ENCODE measurements at places on chromosomes 13 and 19.

DNA sequence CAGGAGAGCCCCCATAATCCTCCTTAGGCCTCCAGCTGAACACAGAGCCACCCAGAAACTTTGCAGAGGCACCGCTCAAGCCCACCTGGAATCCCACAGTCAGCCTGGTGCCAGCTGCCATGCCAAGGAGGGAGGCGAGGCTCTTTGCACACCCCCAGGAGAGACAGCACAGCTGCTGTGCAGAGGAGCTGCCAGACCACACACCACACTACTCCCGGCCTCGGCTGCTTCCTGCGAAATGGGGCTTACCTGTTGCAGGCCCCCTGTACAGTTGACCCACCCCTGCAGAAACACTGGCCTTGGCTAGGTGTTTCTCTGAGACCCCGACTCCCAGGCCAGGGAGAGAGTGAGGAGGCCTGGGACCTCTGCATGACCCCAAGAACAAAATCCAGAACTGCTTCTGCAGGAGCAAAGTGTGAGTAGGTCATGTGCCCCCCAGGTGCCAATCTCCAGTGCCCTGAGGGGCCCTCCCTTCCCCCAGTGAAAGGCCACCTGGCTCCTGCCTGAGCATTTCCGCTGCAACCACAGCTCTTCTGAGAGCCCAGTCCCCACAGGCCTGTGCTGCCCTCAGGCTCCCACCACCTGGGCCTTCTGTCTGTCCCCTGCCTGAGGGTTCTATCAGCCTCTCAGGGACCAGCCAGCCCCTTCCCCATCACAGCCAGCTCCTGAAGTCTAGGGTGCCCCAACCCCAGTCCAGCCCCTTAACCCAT, 580.4 kb downstream of the UQCRFS1 start:
- no peak for DNase-seq

- no peak for DNase-seq
These were observed 848.0 kb downstream of the DACH1 start for GRCh38 chr13:71018995-71019394.

DNA sequence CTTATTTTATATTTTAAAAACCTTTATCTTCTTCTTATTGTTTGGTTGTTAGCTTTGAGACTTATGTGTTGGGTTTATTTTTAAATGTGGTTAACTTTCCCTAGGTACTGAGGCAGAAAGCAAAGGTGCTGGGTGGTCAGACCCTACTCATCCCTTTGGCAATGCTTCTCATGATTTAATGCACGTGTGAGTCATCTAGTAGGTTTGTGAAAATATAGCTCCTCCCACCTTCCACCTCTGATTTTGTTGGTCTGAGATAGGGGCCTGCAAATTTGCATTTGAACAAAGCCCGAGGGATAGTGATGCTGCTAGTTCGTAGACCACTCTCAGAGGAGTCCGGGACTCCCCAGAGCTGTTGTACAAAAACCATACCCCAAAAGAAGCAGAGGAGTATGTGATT, 771.3 kb upstream of the ARGLU1 start:
- DNase-seq: no peak

DNA sequence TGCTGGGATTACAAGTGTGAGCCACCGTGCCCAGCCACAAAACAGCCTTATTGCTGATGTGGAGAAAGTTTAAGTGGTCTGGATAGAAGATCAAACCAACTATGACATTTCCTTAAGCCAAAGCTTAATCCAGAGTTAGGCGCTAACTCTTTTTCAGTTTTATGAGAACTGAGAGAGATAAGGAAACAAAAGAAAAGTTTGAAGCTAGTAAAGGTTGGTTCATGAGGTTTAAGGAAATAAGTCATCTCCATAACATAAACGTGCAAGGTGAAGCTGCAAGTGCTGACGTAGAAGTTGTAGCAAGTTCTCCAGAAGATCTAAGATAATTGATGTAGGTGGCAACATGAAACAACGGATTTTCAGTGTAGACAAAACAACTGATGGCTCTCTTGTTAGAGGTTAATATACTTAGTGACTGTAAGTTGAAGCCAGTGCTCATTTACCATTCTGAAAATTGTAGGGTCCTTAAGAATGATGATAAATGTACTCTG, 41.6 kb downstream of the ZMYM2 start:
- DNase-seq: no peak

GRCh38 chr13:39729156-39729555, 73.7 kb downstream of the COG6 start:
- no peak for DNase-seq

- no peak for DNase-seq
These were observed 78.7 kb downstream of the RNF17 start for GRCh38 chr13:24842549-24843274.

- no peak for DNase-seq
These were observed 8.1 kb downstream of the SULT2B1 start for GRCh38 chr19:48560095-48560530.
